ENCODE measurements at places on chromosomes 7 and 10. TPM values are rescaled to one million over a fixed set of nuclear protein-coding genes. Genes with fewer than 3 reads are reported as not detected.

Gene RBAK
- 12.4 TPM for total RNA-seq

Gene FAM25C
- not detected for total RNA-seq

Gene NKX2-3
- not detected for total RNA-seq

Gene LIPF
- total RNA-seq, result not detected

Gene PIK3CG
- total RNA-seq, result 14.3 TPM

Gene ZNF425
- total RNA-seq, result 0.95 TPM

Gene PIP
- not detected for total RNA-seq

Gene NCF1
- 0.35 TPM for total RNA-seq

Gene HHEX
- 0.11 TPM for total RNA-seq

- DNase-seq, result peak; percentile 65
- no peaks in the 10 kb centered on the region for H3K27me3 ChIP-seq
- no peak within 1 kb of the TSS for H3K27ac ChIP-seq
- peaks cover 24% of the 10 kb centered on the region for H3K4me1 ChIP-seq
- peak within 1 kb of the TSS; percentile 64 for H3K4me3 ChIP-seq
Measured at GRCh38 chr7:128030654-128031611, at the start of gene LRRC4. LRRC4 (minus strand) TSS chr7:128031437; CDS start chr7:128030640, 797 bp downstream.

DNA sequence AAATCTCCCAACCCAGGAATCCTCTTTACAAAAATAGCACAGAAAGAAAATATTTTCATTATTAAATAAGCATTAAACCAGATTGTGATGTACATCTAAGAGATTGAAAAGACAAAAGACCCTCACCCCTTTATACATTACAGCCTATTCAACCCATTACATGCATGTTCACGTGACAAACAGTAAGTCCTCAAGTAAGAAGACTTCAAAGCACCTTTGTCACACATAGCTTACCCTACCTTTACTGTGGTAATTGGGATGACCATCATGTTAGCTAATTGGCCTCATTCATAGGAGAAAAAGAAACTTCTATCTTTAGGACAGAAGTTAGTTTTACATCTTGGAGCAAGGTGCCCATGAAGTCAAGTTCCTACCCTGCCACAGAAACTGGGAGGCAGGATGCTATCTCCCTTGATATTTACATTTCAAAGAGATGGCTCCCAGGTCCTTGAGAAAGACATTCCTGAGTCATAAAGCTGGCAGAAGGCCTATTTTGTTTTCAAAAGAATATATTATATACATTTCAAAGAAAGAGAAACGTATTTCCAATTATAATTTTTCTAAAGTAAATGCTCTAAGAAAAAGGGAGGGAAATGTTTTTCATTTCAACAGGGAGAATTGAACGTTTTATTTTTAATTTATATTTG, 48.1 kb downstream of the GNAI1 start:
- no peak for DNase-seq
- no peaks in the 10 kb centered on the region for H3K36me3 ChIP-seq
- H3K4me3 ChIP-seq, result no peak overlapping the region
- peaks cover 16% of the 10 kb centered on the region for H3K4me1 ChIP-seq
- H3K27me3 ChIP-seq, result peaks cover 5% of the 10 kb centered on the region
- H3K27ac ChIP-seq, result no peak overlapping the region

DNA sequence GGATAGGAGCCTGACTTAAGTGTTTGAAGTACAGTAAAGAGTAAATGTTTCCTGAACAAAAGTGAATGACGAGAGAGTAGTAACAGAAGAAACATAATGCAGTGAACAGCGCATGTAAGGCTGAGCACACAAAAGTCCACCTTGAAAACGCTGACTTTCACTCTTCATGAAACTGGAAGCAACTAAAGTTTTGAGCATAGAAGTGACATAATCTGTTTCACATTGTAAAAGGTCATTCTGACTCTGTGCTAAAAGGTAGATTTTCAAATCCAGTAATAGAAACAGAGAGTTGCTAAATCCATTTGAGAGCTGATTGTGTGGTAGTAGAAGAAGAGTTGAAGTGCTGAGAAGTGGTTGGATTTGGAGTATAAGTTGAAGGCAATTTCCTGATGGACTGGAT, 1037.0 kb downstream of the CNTNAP2 start:
- no peak overlapping the region for H3K4me3 ChIP-seq
- DNase-seq, result no peak
- no peaks in the 10 kb centered on the region for H3K27me3 ChIP-seq

- H3K27me3 ChIP-seq, result no peaks in the 10 kb centered on the region
- H3K4me1 ChIP-seq, result no peaks in the 10 kb centered on the region
- H3K4me3 ChIP-seq, result no peak overlapping the region
- DNase-seq, result no peak
- peaks cover 6% of the 10 kb centered on the region for H3K36me3 ChIP-seq
Measured at GRCh38 chr10:99768556-99768955, 13.9 kb upstream of the ABCC2 start.

- peaks cover 24% of the 10 kb centered on the region for H3K27me3 ChIP-seq
- H3K4me3 ChIP-seq, result no peak overlapping the region
Measured at GRCh38 chr7:26052706-26053105, 99.3 kb upstream of the NFE2L3 start.

- H3K4me1 ChIP-seq, result no peaks in the 10 kb centered on the region
- no peak for DNase-seq
- no peak overlapping the region for H3K4me3 ChIP-seq
- H3K27me3 ChIP-seq, result peaks cover 5% of the 10 kb centered on the region
- no peaks in the 10 kb centered on the region for H3K36me3 ChIP-seq
- H3K27ac ChIP-seq, result no peak overlapping the region
Measured at GRCh38 chr10:84805149-84805548, 476.8 kb downstream of the CCSER2 start.

- peaks cover 9% of the 10 kb centered on the region for H3K27me3 ChIP-seq
- H3K27ac ChIP-seq, result no peak overlapping the region
- no peaks in the 10 kb centered on the region for H3K36me3 ChIP-seq
- no peaks in the 10 kb centered on the region for H3K4me1 ChIP-seq
Measured at GRCh38 chr10:4622384-4622783, 203.6 kb upstream of the AKR1E2 start.

- no peaks in the 10 kb centered on the region for H3K36me3 ChIP-seq
- no peaks in the 10 kb centered on the region for H3K4me1 ChIP-seq
- no peak for DNase-seq
- no peak overlapping the region for H3K27ac ChIP-seq
- H3K27me3 ChIP-seq, result no peaks in the 10 kb centered on the region
Measured at GRCh38 chr7:70525991-70526390, 606.0 kb upstream of the GALNT17 start.

DNA sequence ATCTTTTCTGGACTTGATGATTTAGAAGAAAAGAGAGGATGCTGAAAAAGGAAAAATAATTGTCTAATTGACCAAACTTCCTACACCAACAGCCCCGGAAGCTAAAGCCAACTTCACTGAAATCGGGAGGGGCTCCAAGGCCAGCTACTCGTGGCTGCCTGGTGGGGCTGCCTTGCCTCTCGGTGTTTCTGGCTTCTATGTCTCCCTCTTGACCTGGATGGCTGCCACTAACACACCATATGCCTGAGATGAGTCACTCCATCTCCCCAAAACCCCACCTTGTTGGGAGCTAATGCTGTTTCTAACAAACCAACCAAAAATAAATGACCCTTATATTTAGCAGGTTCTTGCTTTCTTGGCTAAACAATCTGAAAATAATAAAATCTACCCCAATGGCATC, 87.6 kb upstream of the AFAP1L2 start:
- H3K27me3 ChIP-seq, result no peaks in the 10 kb centered on the region
- H3K4me3 ChIP-seq, result peak overlapping the region; percentile 15
- H3K36me3 ChIP-seq, result peaks cover 41% of the 10 kb centered on the region
- DNase-seq, result no peak
- peak overlapping the region; percentile 92 for H3K27ac ChIP-seq

- no peaks in the 10 kb centered on the region for H3K27me3 ChIP-seq
- H3K27ac ChIP-seq, result no peak overlapping the region
- H3K4me3 ChIP-seq, result no peak overlapping the region
- DNase-seq, result no peak
- H3K36me3 ChIP-seq, result no peaks in the 10 kb centered on the region
Measured at GRCh38 chr10:71334221-71334791, 15.2 kb downstream of the SLC29A3 start.

GRCh38 chr7:129807863-129808262, 144.9 kb downstream of the UBE2H start:
- H3K4me3 ChIP-seq, result no peak overlapping the region
- DNase-seq, result no peak
- H3K27me3 ChIP-seq, result peaks cover 3% of the 10 kb centered on the region
- H3K4me1 ChIP-seq, result no peaks in the 10 kb centered on the region
- H3K27ac ChIP-seq, result no peak overlapping the region

GRCh38 chr7:38585572-38586354, 45.4 kb downstream of the AMPH start:
- no peak for DNase-seq
- no peaks in the 10 kb centered on the region for H3K4me1 ChIP-seq
- H3K27me3 ChIP-seq, result peaks cover 4% of the 10 kb centered on the region
- H3K27ac ChIP-seq, result no peak overlapping the region
- no peak overlapping the region for H3K4me3 ChIP-seq
- H3K36me3 ChIP-seq, result no peaks in the 10 kb centered on the region

GRCh38 chr7:151687523-151688235, 168.0 kb upstream of the RHEB start:
- H3K27ac ChIP-seq, result no peak overlapping the region
- no peak overlapping the region for H3K4me3 ChIP-seq
- H3K27me3 ChIP-seq, result no peaks in the 10 kb centered on the region
- DNase-seq, result no peak
- no peaks in the 10 kb centered on the region for H3K4me1 ChIP-seq
- H3K36me3 ChIP-seq, result no peaks in the 10 kb centered on the region

DNA sequence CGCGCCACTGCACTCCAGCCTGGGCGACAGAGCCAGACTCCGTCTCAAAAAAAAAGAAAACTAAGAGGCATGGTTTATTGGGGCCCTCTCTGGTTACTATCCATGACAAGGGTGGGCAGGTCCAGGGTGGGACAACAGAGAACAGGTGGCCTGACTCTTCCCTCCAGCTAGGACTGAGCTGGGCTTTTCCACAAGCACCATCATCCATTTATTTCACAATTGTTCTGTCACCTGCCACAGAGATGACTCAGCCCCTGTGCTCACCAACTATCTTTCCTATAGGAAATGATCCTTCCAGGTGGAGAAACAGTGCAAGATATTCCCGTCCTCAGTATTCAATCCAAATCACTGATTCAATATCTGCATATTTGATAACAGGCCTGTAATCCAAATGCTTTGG, 44.9 kb upstream of the MYL10 start:
- H3K4me3 ChIP-seq, result no peak overlapping the region
- no peak overlapping the region for H3K27ac ChIP-seq
- H3K4me1 ChIP-seq, result no peaks in the 10 kb centered on the region
- H3K27me3 ChIP-seq, result no peaks in the 10 kb centered on the region

GRCh38 chr10:119025336-119025735, 4.2 kb upstream of the NANOS1 start:
- DNase-seq, result no peak
- H3K4me1 ChIP-seq, result peaks cover 5% of the 10 kb centered on the region
- H3K36me3 ChIP-seq, result no peaks in the 10 kb centered on the region
- no peak overlapping the region for H3K4me3 ChIP-seq

- no peaks in the 10 kb centered on the region for H3K27me3 ChIP-seq
- DNase-seq, result no peak
- no peak overlapping the region for H3K4me3 ChIP-seq
- peaks cover 66% of the 10 kb centered on the region for H3K36me3 ChIP-seq
Measured at GRCh38 chr7:149475121-149476045, 14.5 kb upstream of the ZNF777 start.

GRCh38 chr7:49660170-49660783, 113.2 kb upstream of the VWC2 start:
- H3K36me3 ChIP-seq, result no peaks in the 10 kb centered on the region
- DNase-seq, result no peak
- no peak overlapping the region for H3K4me3 ChIP-seq
- no peaks in the 10 kb centered on the region for H3K27me3 ChIP-seq
- no peak overlapping the region for H3K27ac ChIP-seq

DNA sequence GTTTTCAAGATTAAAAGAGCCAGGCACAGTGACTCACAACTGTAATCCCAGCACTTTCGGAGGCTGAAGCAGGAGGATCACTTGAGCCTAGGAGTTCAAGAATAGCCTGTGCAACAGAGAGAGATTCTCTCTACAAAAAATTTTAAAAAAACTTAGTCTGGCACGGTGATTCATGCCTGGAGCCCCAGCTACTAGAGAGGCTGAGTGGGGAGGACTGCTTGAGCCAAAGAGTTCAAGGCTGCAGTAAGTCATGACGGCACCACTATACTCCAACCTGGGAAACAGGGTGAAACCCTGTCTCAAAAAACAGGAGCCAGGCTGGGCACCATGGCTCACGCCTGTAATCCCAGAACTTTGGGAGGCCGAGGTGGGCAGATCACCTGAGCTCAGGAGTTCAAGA, 86.6 kb upstream of the KCTD7 start:
- DNase-seq, result no peak
- no peak overlapping the region for H3K4me3 ChIP-seq
- peaks cover 4% of the 10 kb centered on the region for H3K4me1 ChIP-seq
- peaks cover 8% of the 10 kb centered on the region for H3K36me3 ChIP-seq
- H3K27me3 ChIP-seq, result no peaks in the 10 kb centered on the region

DNA sequence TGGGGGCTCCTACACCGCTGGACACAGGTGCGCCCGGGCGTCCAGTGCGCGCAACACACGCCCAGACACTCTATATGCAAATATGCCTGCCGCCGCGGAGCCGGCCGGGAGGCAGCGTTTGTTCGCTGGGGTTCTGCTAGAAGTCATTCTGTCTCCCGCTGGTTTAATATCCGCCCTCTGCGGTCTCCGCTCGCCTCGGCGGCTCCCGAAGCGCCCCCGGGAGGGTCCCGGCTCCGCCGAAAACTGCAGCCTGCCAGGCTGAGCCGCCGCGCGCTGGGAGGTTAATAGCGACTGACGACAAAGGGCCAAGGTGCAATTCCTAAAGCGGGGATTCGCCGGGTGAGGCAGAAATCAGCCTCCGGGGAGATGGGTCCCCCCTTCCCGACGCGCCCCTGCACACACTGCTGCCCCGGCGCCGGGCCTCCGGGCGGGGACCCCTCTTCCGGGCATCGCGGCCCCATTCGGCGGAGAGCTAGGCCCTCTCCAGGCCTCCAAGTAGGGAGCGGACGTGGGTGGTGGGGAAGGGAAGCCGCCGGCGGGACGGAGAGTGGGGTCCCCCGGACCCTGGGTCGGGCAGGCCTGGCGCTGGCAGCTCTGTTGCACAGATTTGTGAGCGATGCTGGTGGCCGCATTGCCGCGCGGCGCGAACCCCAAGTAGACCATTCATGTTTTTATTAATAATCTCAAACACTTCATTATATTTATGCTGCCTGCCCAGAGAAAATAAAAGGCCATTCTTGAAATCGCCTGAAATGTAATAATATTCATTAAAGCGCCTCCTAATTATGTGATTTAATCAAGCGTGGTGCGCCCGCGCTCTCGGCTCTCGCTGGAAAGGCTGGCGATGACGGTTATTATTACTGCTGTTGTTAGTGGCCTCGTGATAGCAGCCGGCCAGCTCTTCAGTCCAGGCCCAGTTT, 9.1 kb downstream of the EN2 start:
- H3K27me3 ChIP-seq, result peaks cover 76% of the 10 kb centered on the region
- no peaks in the 10 kb centered on the region for H3K36me3 ChIP-seq
- H3K4me1 ChIP-seq, result peaks cover 11% of the 10 kb centered on the region
- peak; percentile 81 for DNase-seq
- no peak overlapping the region for H3K4me3 ChIP-seq

GRCh38 chr7:93569189-93569588, 5.3 kb downstream of the CALCR start:
- H3K4me3 ChIP-seq, result no peak overlapping the region
- H3K27me3 ChIP-seq, result peaks cover 6% of the 10 kb centered on the region
- H3K4me1 ChIP-seq, result no peaks in the 10 kb centered on the region
- no peak for DNase-seq
- no peak overlapping the region for H3K27ac ChIP-seq

GRCh38 chr7:130486114-130486953, 5.6 kb upstream of the MEST start:
- H3K27ac ChIP-seq, result peak overlapping the region; percentile 43
- H3K4me1 ChIP-seq, result peaks cover 24% of the 10 kb centered on the region
- peak; percentile 77 for DNase-seq
- H3K4me3 ChIP-seq, result peak overlapping the region; percentile 61

All from activated CD4-positive, alpha-beta T cell treated with anti-CD3 and anti-CD28 coated beads for 36 hours (primary cell).